ENCODE measurements at places on chromosomes 3 and 15. TPM values are rescaled to one million over a fixed set of nuclear protein-coding genes. Genes with fewer than 3 reads are reported as not detected.

DNA sequence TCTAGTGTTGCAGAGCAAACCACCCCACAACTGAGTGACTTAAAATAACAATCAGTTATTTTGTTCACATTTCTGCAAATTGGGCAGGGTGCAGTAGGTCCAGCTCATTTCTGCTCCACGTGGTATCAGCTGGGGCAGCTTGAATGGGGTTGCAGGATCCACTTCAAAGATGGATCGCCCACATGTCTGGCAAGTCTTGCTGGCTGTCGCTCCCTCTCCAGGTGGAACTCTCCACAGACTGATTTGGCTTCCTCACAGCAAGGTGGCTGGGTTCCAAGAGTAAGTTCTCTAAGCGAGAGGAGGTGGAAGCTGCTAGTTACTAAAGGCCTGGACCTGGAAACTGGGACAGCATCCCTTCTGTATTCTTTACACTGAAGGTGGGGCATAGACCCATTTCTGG is 213.3 kb downstream of the SLC9A9 start:
- DNase-seq: no peak
- no peak overlapping the region for H3K27ac ChIP-seq
- no peaks in the 10 kb centered on the region for H3K27me3 ChIP-seq
- no peak overlapping the region for H3K4me3 ChIP-seq

DNA sequence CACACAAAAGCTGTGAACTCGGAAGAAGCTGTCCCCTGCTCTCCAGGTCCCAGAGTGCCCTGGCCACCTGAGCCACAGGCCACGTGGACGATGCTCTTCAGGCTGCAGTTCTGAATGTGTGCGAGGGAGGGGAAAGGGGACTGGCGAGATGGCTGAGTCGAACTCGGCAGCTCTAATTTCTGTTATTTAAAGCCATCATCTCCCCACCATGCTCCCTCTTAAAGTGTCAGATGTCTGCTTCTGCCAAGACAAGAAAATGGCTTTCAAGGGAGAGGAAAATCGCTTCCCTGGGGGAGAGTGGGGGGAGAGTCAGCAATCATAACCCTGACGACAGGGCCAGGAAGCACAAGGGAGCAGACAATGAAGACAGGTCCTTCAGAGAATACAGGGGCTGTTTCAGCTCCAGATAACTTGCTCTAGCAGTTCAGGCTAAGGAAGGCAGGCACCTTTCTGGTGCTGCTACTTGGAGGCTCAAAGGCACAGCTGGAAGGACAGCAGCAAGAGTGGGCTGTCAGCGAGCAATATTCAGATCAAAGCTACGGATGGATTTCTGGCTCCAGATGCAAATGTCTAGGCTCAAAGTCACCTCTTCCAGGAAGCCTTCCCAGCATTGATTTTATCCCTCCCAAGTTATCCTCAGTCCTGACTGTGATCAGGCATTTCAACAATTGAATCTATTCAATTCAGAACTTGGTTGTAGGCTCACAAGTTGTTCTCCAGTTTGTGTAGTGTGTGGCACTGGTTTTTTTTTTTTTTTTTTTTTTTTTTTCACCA is 15.5 kb upstream of the CCDC33 start:
- H3K4me3 ChIP-seq: no peak overlapping the region
- H3K4me1 ChIP-seq: no peaks in the 10 kb centered on the region
- H3K27me3 ChIP-seq: peaks cover 24% of the 10 kb centered on the region
- H3K27ac ChIP-seq: no peak overlapping the region
- DNase-seq: no peak

- no peaks in the 10 kb centered on the region for H3K4me1 ChIP-seq
- no peak for DNase-seq
- no peak overlapping the region for H3K27ac ChIP-seq
- peaks cover 4% of the 10 kb centered on the region for H3K36me3 ChIP-seq
Measured at GRCh38 chr15:101599091-101599490, 53.1 kb downstream of the TM2D3 start.

HIGD2B gene
- total RNA-seq: 0.27 TPM

Data from activated CD4-positive, alpha-beta memory T cell treated with anti-CD3 and anti-CD28 coated beads for 36 hours (primary cell).